Peyer's patch (tissue), 4 donors: ENCODE measurements at places on chromosomes 13 and 19.

GRCh38 chr19:53422551-53422950, 9.2 kb upstream of the ZNF761 start:
- H3K4me3 ChIP-seq: no peak overlapping the region
- H3K4me1 ChIP-seq: no peaks in the 10 kb centered on the region
- H3K27ac ChIP-seq: no peak overlapping the region

- no peaks in the 10 kb centered on the region for H3K4me1 ChIP-seq
- H3K36me3 ChIP-seq: no peaks in the 10 kb centered on the region
- no peak overlapping the region for H3K4me3 ChIP-seq
- no peak for DNase-seq
Measured at GRCh38 chr13:32408296-32409000, 19.5 kb downstream of the N4BP2L1 start.

DNA sequence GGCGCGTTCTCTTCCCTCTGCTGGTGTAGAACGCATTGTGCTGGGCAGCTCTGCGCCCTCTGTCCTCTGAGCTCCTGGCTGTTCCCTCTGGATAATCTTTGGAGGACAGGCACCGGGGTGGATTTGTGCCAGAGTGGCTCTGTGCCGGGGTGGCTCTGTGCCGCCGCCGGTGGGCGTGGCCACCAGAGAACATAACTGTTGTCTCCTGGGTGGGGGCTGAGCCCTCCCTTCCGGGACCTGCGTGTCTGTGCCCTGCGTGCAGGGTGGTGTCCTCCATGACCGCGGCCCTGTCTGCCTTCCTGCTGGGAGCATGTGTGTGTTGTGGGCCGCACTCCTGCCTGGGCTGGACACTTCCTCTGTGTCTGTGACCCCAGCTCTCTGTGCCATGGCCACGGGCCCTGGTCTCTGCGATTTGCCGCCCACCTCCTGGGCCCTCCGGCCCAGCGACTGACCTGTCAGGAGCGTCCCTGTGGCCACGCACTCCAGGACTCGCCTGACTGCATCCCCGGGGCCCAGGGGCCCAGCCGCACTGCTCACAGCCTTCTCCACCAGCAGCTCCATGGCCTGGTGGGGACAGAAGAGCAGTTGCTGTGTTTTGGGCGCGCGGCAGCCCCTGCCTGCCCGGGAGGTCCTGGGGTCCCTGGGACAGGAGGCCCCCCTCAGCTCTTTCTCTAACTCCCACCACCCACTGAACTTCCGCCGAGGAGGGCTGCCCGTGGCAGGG, 22.4 kb upstream of the MATK start:
- H3K4me3 ChIP-seq: no peak overlapping the region
- H3K27me3 ChIP-seq: no peaks in the 10 kb centered on the region
- no peaks in the 10 kb centered on the region for H3K4me1 ChIP-seq
- H3K36me3 ChIP-seq: no peaks in the 10 kb centered on the region
- H3K27ac ChIP-seq: no peak overlapping the region

DNA sequence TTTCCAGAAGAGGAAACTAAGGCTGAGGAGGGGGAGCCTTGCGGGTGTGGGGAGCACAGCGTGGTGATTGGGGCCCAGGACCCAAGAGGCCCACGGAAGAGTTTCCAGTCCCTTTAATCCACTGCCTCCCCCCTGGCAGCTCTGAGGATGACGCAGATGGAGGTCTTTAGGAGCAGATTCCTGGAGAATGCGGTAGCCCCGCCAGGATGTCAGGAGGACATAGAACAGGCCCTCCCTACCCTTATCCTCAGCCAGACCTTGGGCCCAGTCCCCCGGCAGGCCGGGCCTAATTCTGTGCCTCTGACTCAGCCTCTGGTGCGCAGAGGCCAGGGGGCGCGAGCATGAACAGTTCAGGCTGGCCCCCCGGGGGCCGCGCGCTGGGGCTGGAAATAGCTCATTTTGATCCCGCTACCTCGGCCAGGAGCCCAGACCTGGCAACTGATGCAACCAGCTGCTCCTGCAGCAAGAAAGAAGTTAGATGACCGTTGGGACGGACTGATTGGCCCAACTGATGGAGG, 461 bp upstream of the HSPB6 start:
- H3K27me3 ChIP-seq: no peaks in the 10 kb centered on the region
- peak; percentile 31 for DNase-seq

DNA sequence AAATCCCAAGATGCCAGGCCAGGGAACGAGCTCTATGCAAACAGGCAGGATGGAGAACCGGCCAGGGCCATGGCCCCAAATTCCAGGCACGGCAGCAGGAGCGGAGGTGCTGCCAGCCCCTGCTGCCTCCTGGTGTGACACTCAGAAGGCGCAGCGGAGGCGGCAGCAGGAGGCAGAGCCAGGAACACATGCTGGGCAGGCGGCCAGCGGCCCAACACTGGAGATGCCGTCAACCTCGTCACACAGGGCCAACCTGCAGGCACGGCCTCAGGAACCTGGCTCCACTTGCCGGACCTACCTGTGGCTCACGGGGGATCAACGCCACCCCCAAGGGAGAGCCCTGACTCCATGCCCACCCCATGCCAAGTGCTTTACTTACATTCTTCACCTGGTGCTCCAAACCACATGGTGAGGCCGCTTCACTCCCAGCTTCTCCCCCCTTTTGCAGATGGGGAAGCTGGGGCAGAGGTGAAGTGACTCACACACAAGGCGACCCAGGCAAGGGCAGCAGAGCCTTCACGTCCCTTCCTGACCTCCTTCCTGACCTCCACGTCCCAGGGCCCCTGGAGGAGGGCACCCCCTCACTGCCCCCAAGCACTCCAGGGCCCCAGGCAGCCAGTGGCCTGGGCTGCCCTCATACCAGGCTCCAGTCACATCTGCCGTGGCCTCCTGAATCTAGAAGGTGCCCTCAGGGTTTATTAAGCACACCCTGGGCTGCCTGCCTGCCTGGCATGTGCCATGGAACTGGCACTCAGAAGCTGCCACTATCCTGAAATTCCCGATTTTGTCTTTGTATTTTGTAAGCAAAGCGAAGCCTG, 43.5 kb downstream of the GGACT start:
- no peak overlapping the region for H3K27ac ChIP-seq
- H3K4me1 ChIP-seq: no peaks in the 10 kb centered on the region
- no peaks in the 10 kb centered on the region for H3K27me3 ChIP-seq
- no peaks in the 10 kb centered on the region for H3K36me3 ChIP-seq

GRCh38 chr13:111006506-111007031, 91.7 kb upstream of the ANKRD10 start:
- H3K27me3 ChIP-seq: no peaks in the 10 kb centered on the region
- H3K27ac ChIP-seq: no peak overlapping the region
- peak; percentile 21 for DNase-seq
- H3K36me3 ChIP-seq: no peaks in the 10 kb centered on the region
- H3K4me1 ChIP-seq: no peaks in the 10 kb centered on the region
- no peak overlapping the region for H3K4me3 ChIP-seq

GRCh38 chr13:75197803-75198202, 284.2 kb downstream of the TBC1D4 start:
- no peak overlapping the region for H3K27ac ChIP-seq
- no peak for DNase-seq
- no peaks in the 10 kb centered on the region for H3K36me3 ChIP-seq
- H3K4me1 ChIP-seq: no peaks in the 10 kb centered on the region
- H3K4me3 ChIP-seq: no peak overlapping the region
- no peaks in the 10 kb centered on the region for H3K27me3 ChIP-seq

- no peaks in the 10 kb centered on the region for H3K4me1 ChIP-seq
- H3K27ac ChIP-seq: peak overlapping the region; percentile 88
- peak; percentile 78 for DNase-seq
Measured at GRCh38 chr19:3479834-3480215, 500 bp downstream of the SMIM24 start.

DNA sequence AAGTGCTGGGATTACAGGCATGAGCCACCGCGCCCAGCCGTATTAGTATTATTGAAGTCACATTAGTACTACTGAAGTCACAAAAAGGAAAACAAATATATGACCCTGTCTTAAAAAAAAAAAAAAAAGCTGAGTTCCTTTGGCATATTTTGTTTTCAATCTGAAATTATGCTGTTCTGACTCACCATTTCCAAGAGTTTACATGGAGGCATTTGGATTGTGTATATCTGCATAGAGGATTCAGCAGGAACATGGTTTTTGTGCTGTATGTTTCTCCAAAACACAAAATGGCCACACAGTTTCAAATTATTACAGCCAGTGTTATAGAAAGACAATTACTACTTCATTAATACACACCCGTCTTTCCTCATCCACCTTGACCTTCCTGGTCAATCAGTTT, 103.5 kb upstream of the TSC22D1 start:
- H3K27me3 ChIP-seq: no peaks in the 10 kb centered on the region
- H3K36me3 ChIP-seq: no peaks in the 10 kb centered on the region
- H3K4me3 ChIP-seq: no peak overlapping the region

DNA sequence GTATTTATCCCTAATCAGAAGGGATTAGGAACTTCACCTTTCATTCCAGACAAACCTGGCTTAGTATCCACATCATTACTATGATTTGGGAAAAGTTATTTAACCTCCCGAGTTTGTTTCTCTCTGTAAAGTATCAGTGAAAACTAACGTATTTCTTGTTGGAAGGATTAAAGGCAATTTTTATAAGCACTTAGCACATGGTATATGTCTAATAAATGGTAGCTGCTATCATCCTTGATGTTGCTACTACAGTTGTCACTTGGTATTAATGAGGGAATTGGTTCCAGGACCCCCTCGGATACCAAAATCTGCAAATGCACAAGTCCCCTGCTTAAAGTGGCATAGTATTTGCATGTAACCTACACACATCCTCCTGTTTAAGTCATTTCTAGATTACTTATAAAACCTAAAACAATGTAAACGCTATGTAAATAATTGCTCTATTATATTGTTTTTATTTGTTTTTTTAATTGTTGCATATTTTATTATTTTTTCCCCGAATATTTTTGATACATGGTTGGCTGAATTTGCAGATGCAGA, 42.7 kb upstream of the FAM124A start:
- no peak overlapping the region for H3K4me3 ChIP-seq
- no peak for DNase-seq
- no peak overlapping the region for H3K27ac ChIP-seq
- no peaks in the 10 kb centered on the region for H3K4me1 ChIP-seq

DNA sequence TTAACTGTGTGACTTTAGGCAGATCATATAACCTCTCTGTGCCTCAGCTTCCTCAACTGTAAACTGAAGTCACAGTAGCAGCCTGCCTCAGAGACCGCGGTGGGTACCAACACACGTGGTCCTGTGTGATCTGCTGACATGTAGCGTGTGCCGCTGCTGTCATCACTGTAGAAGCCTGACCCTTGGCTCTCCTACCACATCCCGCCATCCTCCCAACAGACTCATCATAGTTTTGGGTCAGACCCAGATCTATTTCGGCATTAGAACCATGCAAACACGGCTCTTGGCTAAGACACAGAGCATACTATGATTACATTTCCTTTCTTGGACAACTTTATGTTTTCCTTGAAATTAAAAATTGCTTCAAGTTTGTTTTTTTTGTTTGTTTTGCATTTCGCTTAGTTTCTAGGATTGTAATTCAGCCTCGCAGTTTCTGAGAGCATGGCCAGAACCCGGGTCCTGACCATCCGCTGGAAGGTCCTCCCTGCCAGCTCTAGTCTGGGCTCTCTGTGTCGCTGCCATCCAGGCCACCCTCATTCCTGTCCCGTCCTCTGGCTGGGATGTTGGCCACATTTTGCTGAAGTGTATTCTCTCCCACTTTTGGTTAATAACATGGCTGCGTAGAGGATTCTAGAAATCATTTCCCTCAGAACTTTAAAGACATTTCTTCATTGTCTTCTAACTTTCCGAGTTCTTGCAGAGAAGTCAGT, 53.0 kb downstream of the GGACT start:
- H3K36me3 ChIP-seq: no peaks in the 10 kb centered on the region
- no peaks in the 10 kb centered on the region for H3K4me1 ChIP-seq
- H3K27ac ChIP-seq: no peak overlapping the region

DNA sequence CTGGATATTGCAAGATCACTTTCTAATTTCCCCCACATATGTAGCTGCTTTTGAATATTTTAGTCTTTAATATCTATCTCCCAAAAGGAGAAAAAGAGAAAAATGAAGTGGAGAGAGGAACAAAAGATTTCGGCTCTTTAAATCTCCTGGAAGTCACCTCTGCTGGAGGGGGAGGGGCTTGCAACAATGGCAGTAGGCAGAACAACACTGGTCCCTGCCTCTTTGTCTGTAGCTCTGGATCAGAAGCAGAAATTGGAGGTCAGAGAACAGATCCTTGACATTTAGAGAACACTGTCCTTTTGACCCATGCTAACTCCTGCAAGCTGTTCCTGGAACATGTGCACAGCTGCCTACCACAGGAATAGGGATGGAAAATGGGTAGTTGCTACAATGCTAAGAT, 86.7 kb upstream of the GPR12 start:
- no peak overlapping the region for H3K4me3 ChIP-seq
- no peaks in the 10 kb centered on the region for H3K36me3 ChIP-seq
- no peak for DNase-seq
- no peak overlapping the region for H3K27ac ChIP-seq
- H3K4me1 ChIP-seq: no peaks in the 10 kb centered on the region
- H3K27me3 ChIP-seq: no peaks in the 10 kb centered on the region

DNA sequence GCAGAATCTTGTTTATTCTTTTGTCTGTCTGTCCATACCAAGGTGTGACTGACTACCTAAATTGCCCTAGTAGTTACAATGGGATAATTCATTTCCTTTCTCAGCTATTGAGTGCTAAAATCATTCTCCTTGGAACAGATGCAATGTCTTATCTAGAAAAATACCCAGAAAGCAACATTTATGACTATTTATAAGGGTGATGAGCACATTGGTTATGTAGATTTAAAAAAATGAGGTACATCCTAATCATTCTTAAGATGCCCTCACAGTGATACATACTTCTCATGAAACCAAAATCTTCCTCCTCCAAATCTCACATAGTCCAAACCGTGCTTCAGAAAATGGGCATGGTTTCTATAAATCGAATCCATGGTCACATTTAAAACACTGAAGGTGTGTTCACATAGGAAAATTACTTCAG, 11.6 kb upstream of the UBE2L5 start:
- H3K4me3 ChIP-seq: no peak overlapping the region
- H3K4me1 ChIP-seq: no peaks in the 10 kb centered on the region
- no peaks in the 10 kb centered on the region for H3K27me3 ChIP-seq
- no peaks in the 10 kb centered on the region for H3K36me3 ChIP-seq

GRCh38 chr19:8336660-8337059, 6.4 kb downstream of the KANK3 start:
- no peaks in the 10 kb centered on the region for H3K36me3 ChIP-seq
- H3K27me3 ChIP-seq: no peaks in the 10 kb centered on the region
- no peak for DNase-seq

DNA sequence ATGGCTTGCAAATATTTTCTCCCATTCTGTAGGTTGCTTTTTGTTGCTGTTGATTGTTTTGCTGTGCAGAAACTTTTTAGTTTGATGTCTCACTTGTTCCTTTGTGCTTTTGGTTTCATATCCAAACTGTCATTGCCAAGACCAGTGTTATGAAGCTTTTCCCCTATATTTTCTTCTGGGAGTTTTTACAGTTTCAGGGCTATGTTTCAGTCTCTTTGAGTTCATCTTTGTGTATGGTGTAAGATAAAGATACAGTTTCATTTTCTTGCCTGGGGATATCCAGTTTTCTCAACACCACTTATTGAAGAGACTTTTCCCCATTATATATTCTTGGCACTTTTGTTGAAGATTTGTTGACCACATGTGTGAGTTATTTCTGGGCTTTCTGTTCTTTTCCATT, 139.9 kb downstream of the MRPL57 start:
- no peaks in the 10 kb centered on the region for H3K4me1 ChIP-seq
- H3K27ac ChIP-seq: no peak overlapping the region
- no peak for DNase-seq

GRCh38 chr19:35931874-35932202, 4.3 kb upstream of the LRFN3 start:
- H3K4me1 ChIP-seq: no peaks in the 10 kb centered on the region
- no peak for DNase-seq
- H3K27ac ChIP-seq: no peak overlapping the region

- peak overlapping the region; percentile 6 for H3K27ac ChIP-seq
- peak; percentile 86 for DNase-seq
- no peaks in the 10 kb centered on the region for H3K36me3 ChIP-seq
- no peaks in the 10 kb centered on the region for H3K27me3 ChIP-seq
- H3K4me3 ChIP-seq: no peak overlapping the region
- no peaks in the 10 kb centered on the region for H3K4me1 ChIP-seq
Measured at GRCh38 chr19:17576758-17577456, 21.5 kb downstream of the COLGALT1 start.
